ENCODE measurements at places on chromosomes 4 and X. TPM values are rescaled to one million over a fixed set of nuclear protein-coding genes. Genes with fewer than 3 reads are reported as not detected.
A peak's percentile ranks its signal among the peaks of the same experiment; 100 is the strongest.

CXXC4 gene
- not detected for total RNA-seq

DNA sequence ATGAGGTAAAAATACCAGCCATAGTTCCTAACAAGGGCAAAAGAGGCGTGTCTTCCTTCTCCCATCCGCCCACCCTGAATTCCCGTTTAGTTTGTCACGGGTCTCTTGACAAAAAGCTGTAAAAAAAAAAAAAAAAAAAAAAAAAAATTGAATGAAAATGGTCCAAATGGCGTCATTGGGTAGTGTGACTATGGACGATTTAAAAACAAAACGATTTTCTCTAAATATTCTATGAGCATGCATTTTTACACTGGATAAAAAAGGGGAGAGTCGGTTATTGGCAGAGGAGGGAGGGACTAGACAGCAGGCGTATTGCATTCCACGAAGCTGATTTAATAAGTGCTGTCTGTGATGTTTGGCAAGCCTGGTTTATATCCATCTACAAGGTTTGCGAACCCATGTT, at the start of gene FAM133A:
FAM133A (plus strand) TSS at position 338 of the 403 bp plus-strand sequence. CDS start 35,214 bp downstream, outside the sequence.
- DNase-seq, result peak; percentile 7

- DNase-seq, result peak; percentile 57
Observed at GRCh38 chrX:46704767-46705386, 54.0 kb downstream of the SLC9A7 start.

DNA sequence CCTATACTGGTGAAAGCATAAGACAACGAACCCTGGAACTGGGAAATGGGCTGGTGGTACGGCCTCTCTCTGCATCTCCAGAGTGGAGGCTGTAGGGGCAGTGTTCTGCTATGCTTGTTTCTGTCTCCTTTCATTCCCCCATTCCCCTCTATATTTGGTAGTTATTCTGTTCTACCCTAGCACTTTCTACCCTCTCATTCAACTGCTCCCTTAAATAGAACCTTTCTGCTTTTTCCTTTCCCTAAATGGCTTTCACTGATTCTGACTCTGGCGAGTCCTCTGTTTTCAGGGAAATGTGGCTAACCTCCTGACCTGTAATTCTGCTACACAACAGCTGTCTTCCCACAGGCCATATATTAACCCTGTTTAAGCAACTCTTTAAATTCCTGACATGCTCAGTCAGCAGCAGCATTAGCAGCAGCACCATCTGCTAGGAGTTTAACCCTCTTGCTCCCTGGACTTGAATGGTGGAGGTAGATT, 94.2 kb downstream of the CXCL13 start:
- DNase-seq, result peak; percentile 96

DNA sequence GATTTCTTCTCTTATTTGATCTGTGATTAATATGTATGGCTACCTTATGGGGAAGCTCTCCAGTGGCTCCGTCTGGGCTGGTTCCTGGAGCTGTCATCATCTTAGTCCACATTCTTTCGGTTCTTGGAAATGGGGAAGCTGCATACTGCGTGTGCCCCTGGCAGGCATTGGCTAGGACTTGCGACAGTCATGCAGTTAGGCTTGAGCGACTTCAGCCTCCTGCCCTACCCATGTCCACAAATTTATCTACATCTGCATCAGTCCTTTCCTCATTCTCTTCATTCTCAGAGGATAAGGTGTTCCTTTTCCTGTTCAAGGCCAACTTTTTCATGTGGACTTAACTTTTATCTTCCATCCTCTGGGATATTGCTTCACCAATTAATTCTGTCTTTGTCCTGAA, 214.2 kb downstream of the RELL1 start:
- DNase-seq, result peak; percentile 85

Measured in renal cortical epithelial cell (primary cell).